ENCODE measurements at places on chromosomes 4 and X.

- DNase-seq: no peak
These were observed 21.4 kb downstream of the PLAC1 start for GRCh38 chrX:134636851-134637250.

GRCh38 chr4:88623097-88623496, 30.8 kb downstream of the HERC3 start:
- DNase-seq: no peak

DNA sequence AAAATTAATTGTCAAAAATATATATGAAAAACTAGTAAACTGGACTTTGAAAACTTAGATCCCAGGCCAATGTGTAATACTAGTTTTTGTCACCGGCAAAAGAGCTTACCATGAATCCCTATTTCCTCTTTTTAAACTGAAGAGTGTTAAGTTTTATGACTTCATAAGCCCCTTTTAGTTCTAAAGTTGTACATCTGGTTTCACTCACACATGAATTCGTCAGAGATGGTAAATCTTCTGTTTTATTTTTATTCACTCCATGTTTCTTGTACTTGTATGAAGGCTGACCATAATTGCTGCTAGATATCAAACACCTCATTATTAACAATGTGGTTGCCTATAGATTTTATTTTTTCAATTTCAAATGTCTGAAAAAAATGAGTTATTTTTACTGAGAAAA, 827.9 kb downstream of the PCDH7 start:
- DNase-seq: no peak

- DNase-seq: no peak
These were observed 32.1 kb downstream of the MAGEB17 start for GRCh38 chrX:16199343-16199742.

DNA sequence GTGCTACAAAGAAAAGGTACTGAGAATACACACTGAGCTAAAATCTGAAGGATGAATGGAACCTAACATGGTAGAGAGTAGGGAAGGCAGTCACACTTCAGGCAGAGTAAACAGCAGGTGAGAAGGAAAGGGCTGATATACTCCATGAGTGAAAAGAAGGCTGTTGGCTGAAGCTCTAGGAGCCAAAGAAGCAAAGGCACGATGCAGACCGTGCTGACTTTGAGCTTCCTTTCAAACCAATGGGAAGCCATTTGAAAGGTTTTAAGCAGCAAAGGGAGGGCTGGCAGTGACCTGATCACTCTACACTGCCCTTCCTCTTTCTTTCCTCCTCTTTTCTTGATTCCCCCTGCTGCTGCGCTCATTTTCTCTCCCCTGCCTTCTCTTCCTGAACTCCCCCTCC, 66.4 kb downstream of the TMEM154 start:
- DNase-seq: no peak

DNA sequence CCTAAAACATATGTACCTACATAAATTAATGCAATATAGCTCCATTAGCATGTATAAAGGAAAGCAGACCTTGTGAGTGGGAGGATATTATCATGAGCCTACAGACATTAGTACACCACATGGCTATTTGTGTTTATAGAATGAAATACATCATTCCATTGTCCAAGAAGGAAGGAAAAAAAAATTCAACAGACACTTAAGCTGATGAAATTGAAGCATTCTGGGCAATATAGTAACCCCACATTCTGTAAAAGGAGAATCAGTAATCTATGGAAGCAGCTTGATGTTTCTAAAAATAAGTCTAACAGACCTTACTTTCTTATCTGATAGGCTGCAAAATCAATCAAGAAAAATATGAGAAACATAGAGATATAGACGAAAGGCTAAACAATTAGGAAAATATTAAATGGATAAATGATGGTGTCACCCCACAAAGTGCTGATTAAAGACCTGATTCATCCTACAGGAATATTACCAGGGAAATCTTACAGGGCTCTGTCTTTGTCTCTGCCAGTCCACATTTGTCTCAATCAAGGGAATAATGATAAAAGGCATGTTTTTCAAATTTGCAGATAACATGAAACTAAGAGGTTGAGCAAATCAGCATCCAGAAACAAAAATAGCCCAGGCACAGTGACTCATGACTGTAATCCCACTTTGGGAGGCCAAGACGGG, 76.8 kb downstream of the COMMD8 start:
- no peak for DNase-seq

DNA sequence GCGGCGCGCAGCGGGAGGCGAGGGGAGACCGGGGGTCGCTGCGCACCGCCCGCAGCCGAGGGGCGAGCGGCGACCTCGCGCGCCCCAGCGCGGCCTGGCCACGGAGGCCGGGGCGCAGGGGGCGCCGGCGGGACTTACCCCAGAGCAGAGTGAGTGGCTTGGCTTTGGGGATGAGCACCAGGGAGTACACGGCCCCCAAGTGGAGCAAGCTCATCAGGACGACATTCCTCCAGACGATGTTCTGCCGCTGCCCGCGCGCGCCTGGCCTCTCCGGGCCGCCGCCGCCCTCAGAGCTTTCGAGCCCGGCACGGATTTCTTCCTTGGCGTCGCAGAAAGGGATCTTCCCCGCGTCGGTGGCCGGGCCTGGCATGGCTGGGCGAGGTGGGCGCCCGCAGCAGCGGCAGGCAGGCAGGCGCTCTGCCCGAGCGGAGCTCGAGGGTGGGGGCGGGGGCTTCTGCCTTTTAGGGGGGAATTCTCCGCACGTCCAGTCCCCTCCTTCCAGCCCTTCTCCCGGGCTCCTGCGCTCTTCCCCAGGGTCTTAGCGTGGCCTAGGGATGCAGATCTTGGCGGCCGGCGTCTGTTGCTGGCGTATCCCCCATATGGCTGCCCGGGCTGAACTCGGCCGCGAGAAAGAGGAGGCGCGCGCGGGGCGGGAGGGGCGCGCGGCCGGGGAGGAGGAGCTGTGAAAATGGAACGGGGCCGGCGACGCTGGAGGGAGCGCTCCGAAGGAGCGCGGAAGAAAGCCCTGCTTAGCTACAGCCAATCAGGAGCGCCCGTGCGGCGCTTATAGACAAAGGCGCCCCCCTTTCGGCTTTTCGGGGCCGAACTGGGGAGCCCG, at the start of gene SCD5:
Gene SCD5, minus strand, starts transcription at position 629 of the 838 bp plus-strand sequence. Its CDS starts 259 bp downstream, at position 370.
- peak; percentile 44 for DNase-seq

DNA sequence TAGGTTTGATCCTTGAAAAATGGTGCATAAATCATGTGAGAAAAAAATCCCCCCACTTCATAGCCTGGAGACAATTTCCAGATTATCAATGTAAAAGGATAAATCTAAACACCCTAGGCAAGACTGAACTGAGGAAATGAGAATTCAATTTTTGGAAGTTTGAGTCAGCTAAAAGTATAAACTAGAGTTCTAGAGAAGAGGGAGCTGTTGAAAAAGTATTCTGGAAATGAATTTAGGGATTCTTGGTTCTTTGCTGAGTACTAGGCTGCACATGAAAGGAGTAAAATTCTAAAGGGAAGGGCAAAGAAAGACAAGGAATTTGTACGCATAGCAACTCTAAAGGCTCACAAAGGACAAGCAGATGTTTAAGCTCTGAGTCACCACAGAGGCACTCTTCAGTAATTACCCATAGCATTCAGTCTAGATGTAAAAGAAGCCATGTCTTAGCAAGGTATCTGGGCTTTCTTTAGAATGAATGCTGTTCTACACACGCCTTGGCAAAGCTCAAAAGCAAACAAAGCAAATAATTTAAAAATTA, 896.5 kb downstream of the PDHA2 start:
- no peak for DNase-seq

DNA sequence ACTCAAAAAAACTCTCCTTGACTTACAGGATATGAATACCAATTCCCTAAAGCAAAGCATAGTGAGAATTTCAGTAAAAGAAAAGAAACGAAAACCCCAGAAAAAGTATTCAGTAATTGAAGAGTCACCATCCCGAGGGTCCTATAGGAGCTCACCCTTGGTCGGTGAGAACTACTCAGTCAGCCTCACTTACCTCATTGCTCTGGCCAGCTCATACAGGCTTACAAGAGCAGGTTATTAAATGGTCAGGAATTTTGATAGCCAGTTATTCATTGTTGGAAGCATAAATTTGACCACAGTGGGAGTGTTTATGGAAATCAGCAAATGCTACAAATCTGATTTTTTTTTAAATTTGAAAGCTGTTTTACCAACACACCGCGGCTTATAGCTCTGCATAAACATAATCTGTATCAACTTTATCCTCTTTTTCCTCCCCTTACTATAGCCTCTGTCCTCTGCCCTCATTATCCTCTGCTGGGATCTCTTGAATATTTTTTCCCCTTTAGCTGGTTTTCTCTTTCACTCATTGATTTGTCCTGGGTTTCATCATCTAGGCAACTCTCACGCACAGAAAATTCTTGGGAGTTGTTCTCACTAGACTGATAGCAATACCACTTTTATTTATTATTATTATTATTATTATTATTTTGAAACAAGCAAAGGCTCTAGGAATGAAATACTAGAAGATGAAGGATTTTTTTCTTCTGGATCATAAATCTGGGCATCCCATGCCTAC, 11.0 kb upstream of the CXCL2 start:
- DNase-seq: no peak

- no peak for DNase-seq
These were observed 8.9 kb downstream of the WWC2 start for GRCh38 chr4:183107891-183108459.

DNA sequence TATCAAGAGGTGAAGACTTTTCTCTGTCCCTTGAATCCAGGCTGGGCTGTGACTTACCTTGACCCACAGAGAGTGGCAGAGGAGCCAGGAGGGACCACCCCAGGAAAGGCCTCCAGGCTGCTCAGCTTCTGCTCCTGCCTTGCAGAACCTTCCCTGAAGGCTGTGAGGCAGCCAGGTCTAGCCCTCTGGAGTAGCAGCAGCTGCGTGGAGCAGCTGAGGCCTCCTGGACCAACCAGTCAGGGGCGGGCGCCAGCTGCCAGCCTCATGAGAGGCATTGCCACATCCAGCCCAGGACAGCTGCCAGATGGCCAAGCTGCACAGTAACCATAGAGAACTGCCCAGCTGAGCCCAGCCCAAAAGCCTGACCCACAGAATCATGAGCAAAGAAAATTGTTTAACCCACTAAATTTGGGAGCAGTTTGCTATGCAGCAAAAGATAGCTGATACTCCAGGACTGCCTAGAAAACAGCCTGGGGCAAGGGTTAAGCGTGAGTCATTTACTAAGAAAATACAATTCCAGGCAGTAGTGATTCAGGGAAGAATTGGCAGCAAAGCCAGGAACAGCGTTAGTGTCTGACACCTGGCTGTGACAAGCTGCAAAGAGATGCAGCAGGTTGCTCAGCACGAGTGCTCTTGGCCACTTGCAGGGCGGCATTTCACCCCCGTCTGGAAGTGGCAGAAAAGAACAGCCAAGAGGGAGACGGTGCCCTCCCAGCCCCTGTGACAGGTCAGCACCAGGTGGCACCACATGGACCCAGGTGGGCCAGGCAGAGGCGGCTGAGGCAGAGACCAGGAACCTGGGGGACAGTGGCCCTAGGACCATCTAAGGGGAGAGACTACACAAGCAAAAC, 14.7 kb upstream of the PDE6B start:
- no peak for DNase-seq

DNA sequence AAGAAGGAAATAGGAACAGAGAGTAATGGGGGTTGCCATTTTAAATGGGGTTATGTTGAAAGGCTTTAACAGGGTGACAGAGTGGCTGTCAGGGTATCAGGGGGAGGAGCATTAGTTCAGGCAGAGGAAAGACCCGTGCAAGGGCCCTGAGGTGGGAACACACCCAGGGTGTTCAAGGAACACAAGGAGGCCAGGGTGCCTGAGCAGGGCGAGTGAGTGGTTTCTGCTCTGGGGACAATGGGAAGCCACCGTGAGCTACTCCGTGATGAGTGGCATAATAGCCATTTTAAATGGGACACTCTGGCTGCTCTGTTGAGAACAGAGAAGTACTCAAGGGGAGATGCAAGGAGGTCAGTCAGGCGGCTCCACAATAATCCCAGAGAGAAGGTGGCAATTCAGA, 4.5 kb downstream of the EVC2 start:
- no peak for DNase-seq

DNA sequence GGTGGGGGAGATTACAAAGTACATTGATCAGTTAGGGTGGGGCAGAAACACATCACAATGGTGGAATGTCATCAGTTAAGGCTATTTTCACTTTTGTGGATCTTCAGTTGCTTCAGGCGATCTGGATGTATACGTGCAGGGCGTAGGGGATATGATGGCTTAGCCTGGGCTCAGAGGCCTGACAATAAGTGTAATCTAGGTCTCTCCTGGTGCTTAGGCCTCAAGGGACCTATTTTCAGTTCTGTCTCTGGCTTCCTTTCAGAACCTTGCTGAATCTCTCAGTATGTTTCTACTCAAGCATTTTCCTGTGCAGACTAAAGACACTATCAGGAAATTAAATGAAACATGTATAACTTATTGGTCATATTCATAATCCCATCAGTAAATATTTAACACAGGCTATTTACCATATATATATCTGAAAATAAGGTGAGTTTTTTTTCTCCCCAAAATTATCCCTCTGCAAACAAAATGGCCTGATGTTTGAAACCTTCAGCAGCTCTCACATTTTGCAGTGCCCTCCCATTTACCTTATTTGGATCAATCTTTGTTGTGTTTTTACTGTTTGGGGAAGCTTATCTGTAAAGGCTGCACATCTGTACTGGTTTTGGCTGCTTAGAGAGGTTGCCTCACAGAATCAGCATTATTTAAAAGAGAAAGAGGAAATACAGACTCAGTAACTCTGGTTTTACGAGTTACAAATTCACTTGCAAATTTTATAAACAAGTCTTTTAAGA, 2.3 kb upstream of the ZCCHC4 start:
- no peak for DNase-seq

DNA sequence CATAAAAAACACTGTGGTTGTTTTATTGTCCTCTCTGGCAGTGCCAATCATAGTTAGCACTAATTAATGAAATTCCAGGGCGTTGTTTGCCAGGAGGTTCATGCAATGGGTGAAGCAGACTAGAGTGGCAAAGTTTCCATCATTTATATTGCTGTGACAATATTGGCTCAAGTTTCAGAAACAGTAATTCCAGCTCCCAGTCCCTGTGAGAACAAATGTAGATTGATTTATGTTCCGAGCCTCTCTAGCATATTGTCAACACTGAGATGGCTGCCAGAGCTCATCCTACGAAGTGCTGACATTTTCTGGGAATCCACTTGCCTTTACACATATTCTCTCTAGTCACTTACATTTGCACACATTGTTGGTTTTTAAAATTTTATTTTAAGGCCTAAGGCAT, 440.0 kb upstream of the IGFBP7 start:
- DNase-seq: no peak

GRCh38 chr4:38696697-38697096, 32.7 kb downstream of the KLF3 start:
- DNase-seq: no peak

DNA sequence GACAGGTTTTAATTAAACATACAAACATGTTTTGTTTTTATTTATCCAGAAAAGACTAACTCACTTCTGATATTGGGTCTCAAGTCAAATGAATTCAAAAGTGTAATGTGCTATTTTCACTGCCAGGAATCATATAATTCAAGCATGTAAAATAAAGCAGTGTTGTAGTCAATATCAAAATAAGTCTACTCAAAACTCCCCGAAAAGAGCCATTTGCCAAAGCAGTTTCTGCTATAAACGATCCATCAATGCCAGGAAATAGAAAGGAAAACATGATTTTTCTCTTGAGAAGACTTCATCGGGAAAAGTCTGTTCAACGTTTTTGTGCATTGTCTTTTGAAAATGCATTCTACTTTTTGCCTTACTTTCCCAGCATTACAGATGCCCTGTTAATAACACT, 633.3 kb downstream of the FAT4 start:
- no peak for DNase-seq

- no peak for DNase-seq
These were observed 100.0 kb upstream of the STX18 start for GRCh38 chr4:4641661-4642495.

Measured in stimulated activated CD8-positive, alpha-beta memory T cell treated with anti-CD3 and anti-CD28 coated beads, Interleukin-2, amount 100 ng/mL, for 1 hour (primary cell).